Endothelial cell of coronary artery (primary cell): ENCODE measurements at places on chromosomes 5 and 9. TPM values are rescaled to one million over a fixed set of nuclear protein-coding genes. Genes with fewer than 3 reads are reported as not detected.

The SLC6A18 gene
- not detected in 2 replicates for total RNA-seq

The ZSWIM6 gene
- total RNA-seq: 19.0 and 25.0 TPM in 2 replicates

The ADAMTS16 gene
- total RNA-seq: not detected in 2 replicates

The GAS1 gene
- total RNA-seq: 0.09 and 1.2 TPM in 2 replicates

The FAXDC2 gene
- 2.0 and 3.0 TPM in 2 replicates for total RNA-seq

The CRB2 gene
- total RNA-seq: not detected in 2 replicates
